ENCODE measurements at places on chromosomes 1 and 21. TPM values are rescaled to one million over a fixed set of nuclear protein-coding genes. Genes with fewer than 3 reads are reported as not detected.

TMOD4 gene
- not detected for total RNA-seq

NBPF4 gene
- under 0.01 TPM for total RNA-seq

TENT5C gene
- 0.36 TPM for total RNA-seq

PPIAL4G gene
- not detected for total RNA-seq

VANGL2 gene
- under 0.01 TPM for total RNA-seq

FNDC10 gene
- total RNA-seq = 2.1 TPM

RPRD2 gene
- 13.3 TPM for total RNA-seq

SAMD13 gene
- total RNA-seq = under 0.01 TPM

FMN2 gene
- 11.2 TPM for total RNA-seq

SEC16B gene
- total RNA-seq = 2.9 TPM

AUNIP gene
- total RNA-seq = 0.88 TPM

LCE1B gene
- not detected for total RNA-seq

AMY1B gene
- not detected for total RNA-seq

TMEM201 gene
- 6.2 TPM for total RNA-seq

AADACL3 gene
- not detected for total RNA-seq

LMO4 gene
- total RNA-seq = 61.9 TPM

SLAMF7 gene
- under 0.01 TPM for total RNA-seq

FCRL6 gene
- not detected for total RNA-seq

KCNC4 gene
- total RNA-seq = 1.4 TPM

DDR2 gene
- 384 TPM for total RNA-seq

ZBTB48 gene
- 14.5 TPM for total RNA-seq

GMEB1 gene
- 10.9 TPM for total RNA-seq

RSPH1 gene
- 0.29 TPM for total RNA-seq

FCAMR gene
- total RNA-seq = not detected

LDLRAD2 gene
- not detected for total RNA-seq

CDC20 gene
- total RNA-seq = 5.3 TPM

HRNR gene
- not detected for total RNA-seq

LAD1 gene
- not detected for total RNA-seq

LMNA gene
- 854 TPM for total RNA-seq

IFI44L gene
- 28.3 TPM for total RNA-seq

DNM3 gene
- total RNA-seq = 0.72 TPM

SFT2D2 gene
- 62.2 TPM for total RNA-seq

GJC2 gene
- 0.88 TPM for total RNA-seq

RIPK4 gene
- 2.2 TPM for total RNA-seq

C1orf174 gene
- total RNA-seq = 27.1 TPM

TMPRSS15 gene
- not detected for total RNA-seq

LCE7A gene
- not detected for total RNA-seq

CAPN8 gene
- not detected for total RNA-seq

All from osteoblast (primary cell).